Immature natural killer cell (primary cell): ENCODE measurements at places on chromosomes 1 and 21. TPM values are rescaled to one million over a fixed set of nuclear protein-coding genes. Genes with fewer than 3 reads are reported as not detected.

PLEKHM2 gene
- polyA plus RNA-seq = 1.7 TPM

CELA2A gene
- not detected for polyA plus RNA-seq

MRPL55 gene
- polyA plus RNA-seq = 125 TPM

C1QC gene
- polyA plus RNA-seq = not detected

FOXO6 gene
- polyA plus RNA-seq = not detected

LRRC3 gene
- not detected for polyA plus RNA-seq

PRAMEF17 gene
- polyA plus RNA-seq = not detected

KIF14 gene
- polyA plus RNA-seq = not detected

DNA sequence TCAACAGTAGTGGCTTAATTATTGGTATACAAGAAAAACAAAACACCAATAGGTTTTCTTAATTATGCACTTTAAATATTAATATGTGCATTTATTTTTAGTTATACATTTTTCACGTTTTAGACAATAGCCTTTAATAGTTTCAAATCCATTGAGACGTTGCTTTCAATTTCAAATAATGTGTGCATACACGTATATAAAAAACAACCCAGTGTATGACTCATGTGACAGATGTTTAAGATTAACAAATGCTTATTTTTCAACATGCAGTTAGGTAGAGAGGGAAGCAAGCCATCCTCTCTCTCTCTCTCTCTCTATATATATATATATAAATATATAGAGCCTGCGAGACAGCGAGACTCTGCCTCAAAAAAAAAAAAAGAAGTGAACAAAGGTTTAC is 24.3 kb downstream of the EYA3 start:
- H3K36me3 ChIP-seq = no peaks in the 10 kb centered on the region
- H3K27me3 ChIP-seq = no peaks in the 10 kb centered on the region
- H3K4me1 ChIP-seq = peaks cover 41% of the 10 kb centered on the region

DNA sequence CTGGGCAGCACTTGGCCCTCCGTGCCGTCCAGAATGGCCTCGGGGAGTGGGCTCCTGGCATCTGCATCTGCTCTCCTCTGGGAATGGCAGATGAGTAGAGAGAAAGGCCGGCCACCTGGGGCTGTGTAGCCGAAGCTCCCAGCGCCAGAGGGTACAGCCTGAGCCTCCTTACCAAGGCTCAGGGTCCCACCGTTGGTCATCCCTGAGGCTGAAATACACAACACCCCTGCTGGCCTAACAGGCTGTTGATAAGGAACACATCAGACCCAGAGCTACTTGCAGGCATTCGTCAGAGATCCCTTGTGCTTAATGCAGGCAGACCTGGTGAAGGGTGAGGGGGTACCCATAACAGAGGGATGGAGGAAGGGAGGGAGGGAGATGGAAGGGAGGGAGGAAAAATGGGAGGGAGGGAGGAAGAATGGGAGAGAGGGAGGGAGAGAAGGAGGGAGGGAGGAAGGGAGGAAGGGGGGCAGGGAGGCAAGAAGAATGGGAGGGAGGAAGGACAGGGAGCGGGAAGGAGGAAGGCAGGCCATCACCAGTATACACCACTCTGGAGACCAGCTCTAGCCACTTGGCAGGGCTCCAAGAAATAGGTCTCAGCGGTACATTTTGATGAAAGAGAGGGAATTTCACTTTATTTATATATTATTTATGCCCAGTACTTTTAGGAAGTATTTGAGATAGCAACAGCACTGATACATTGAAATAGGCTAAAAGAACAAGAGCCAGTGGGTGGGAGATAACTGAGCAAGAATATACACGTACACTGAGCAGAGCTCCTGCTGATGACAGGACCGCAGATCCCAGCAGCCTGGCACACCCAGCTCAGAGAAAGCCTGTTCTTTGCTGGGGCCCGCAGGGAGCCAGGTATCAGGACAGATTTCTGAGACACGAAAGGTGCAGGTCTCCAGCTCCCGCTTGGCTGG is 315.0 kb upstream of the VAMP3 start:
- no peaks in the 10 kb centered on the region for H3K4me1 ChIP-seq
- peaks cover 8% of the 10 kb centered on the region for H3K27me3 ChIP-seq
- DNase-seq = no peak
- no peaks in the 10 kb centered on the region for H3K36me3 ChIP-seq
- H3K4me3 ChIP-seq = no peak overlapping the region

- H3K4me3 ChIP-seq = no peak overlapping the region
- no peaks in the 10 kb centered on the region for H3K4me1 ChIP-seq
These were observed 112.0 kb downstream of the LRRC40 start for GRCh38 chr1:70093250-70093975.

DNA sequence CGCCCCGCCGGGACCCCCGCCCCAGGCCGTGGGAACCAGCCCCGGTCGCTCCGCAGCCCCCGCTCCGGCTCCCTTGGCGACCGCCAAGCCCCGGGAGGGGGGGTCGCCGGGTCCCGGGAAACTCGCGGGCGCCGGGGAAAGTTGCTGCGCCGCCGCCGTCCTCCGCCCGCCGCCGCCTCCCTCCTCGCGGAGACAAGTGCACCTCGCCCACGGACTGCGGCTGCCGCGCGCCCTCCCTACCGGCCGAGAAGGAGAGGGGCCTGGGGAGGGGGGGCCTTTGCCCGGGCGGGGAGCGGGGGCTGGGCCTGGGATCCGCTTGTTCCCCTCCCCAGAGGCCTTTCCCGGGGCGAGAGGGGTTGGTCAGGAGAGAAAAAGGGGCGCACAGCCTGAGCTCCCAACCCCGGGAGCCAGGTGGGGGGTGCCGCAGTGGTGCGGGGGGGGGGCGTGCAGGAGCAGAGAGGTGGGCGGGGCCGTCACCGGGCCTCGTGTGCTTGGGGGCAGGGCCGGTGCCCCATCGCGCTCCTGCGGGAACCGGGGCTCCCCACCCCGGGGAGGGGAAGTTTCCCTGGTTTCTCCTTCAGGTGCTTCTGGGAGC is 592 bp downstream of the AGRN start:
- DNase-seq = no peak
- H3K4me1 ChIP-seq = peaks cover 11% of the 10 kb centered on the region
- no peaks in the 10 kb centered on the region for H3K36me3 ChIP-seq
- no peak overlapping the region for H3K4me3 ChIP-seq
- H3K27ac ChIP-seq = no peak overlapping the region

DNA sequence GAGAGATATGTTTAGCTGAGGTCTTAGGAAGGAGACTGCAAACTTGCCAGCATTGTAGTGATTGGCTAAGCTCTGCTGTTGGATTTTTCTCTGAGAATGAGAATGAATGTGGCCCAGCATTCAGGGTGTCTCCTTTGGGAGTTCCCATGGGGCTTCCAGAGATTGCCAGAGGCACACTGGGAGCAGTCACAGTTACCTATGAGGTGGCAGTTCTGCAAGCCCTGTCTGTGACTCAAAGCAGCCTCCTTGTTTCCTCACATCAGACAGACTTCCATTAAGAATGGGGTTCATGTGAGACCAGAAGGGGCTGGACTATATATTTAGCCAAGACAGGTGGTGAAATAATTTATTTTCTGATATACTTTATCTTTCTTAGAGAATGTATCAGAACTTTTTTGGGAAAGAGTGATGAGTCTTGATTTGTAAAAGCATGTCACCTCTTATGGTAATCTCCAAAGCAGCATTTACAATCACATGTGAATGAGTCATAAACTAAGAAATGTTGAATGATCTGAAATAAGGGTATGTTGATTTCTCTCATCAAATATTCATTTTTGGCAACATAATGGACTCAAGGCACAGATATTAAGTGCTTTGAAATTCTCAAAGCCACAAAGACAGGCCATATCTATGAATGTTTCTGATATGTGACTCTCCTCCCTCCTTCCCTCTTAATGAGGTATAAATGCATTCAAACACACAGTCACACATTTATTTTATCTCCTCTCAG is 9.5 kb upstream of the SLC19A2 start:
- H3K4me1 ChIP-seq = no peaks in the 10 kb centered on the region
- no peak overlapping the region for H3K27ac ChIP-seq
- no peak overlapping the region for H3K4me3 ChIP-seq
- H3K27me3 ChIP-seq = no peaks in the 10 kb centered on the region
- H3K36me3 ChIP-seq = no peaks in the 10 kb centered on the region
- no peak for DNase-seq

GRCh38 chr1:13860031-13860430 is 160.0 kb downstream of the PRDM2 start:
- peaks cover 7% of the 10 kb centered on the region for H3K36me3 ChIP-seq
- no peak overlapping the region for H3K4me3 ChIP-seq
- no peak overlapping the region for H3K27ac ChIP-seq
- H3K4me1 ChIP-seq = no peaks in the 10 kb centered on the region

DNA sequence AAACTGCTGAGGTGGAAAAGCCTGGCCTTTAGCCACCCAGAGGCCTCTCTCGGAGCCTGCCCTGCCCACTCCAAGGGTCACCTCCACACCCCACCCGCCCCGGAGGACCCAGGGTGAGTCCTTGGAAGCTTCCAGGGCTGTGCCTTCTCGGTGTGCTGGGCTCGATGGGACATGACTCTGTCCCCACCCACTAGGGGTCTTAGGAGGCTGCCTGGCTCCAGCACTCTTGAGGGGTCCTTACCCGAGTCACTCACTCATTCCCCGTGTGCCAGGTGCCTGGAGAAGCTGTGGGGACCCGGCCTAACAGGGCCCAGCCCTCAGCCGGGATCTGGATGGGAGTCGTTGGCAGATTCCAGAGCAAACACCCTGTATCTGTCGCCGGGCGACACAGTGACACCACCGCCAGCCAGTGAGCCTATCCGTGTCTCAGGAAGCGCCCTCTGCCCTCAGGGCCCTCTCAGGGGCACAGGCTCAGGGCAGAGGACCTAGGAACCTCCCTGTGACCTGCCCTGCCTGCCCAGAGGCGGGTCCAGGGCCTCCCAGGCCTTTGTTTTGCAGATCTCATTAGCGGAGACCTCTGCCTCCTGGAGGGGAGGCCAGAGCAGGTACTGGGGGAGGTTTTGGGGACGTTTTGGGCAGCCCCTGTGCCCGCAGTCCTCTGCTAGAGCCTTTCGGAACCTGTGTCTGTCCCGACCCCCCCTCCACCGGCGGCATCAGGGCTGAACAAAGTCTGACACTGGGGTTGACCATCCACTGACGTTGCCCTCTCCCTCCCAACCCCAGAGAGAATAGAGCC is 3.1 kb upstream of the PRKCZ start:
- no peak for DNase-seq
- H3K4me1 ChIP-seq = peaks cover 29% of the 10 kb centered on the region
- no peak overlapping the region for H3K4me3 ChIP-seq
- no peak overlapping the region for H3K27ac ChIP-seq

DNA sequence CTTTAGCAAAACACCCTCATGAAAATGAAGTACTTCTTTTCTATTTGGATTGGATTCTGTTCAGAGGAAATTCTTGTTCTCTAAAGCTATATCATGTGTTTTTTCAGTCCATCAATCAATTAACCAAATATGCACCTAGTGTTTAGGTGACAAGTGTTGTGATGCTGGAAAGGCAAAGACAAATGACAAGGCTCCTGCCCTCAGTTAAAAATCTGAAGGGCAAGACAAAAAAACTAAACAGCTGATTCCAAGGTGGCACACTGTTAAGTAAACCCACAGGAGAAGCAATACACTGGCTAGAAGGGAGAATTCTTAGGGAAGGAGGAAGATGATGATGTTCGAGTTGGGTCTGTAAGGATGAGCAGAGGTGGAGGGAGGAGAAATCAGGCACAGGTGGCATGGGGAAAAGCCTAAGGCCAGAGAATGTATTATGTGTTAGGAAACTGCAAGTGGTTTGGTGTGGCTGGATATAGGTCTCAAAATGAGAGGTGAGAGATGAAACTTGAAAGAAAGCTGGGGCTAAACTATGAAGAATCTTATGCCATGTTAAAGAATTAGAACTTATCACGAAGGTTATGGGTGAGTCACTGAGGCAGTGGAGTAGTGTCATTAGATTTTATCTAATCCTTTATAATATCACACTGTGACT is 51.8 kb upstream of the GFI1 start:
- peak; percentile 21 for DNase-seq

DNA sequence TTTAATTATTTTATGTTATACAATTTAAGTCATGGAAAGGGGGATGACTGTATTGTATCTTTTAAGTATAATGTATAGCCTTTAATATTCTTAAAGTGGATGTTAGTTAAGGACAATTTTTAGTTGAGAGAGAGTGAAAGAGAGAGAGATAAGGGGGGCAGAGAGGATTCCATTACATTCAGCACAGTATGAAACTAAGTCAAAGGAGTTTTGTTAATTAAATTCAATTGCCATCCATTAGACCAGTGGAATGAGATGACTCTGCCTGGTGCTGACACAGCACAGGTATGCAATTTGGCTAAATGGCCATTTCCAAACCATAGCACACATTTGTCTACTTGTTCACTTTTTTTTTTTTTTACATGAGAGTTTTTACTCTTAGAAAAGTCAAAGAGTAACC is 27.5 kb downstream of the NFIA start:
- no peaks in the 10 kb centered on the region for H3K4me1 ChIP-seq
- DNase-seq = no peak
- H3K27me3 ChIP-seq = no peaks in the 10 kb centered on the region
- H3K36me3 ChIP-seq = no peaks in the 10 kb centered on the region
- no peak overlapping the region for H3K27ac ChIP-seq
- no peak overlapping the region for H3K4me3 ChIP-seq

- no peak overlapping the region for H3K27ac ChIP-seq
- H3K27me3 ChIP-seq = no peaks in the 10 kb centered on the region
- H3K4me1 ChIP-seq = no peaks in the 10 kb centered on the region
- no peaks in the 10 kb centered on the region for H3K36me3 ChIP-seq
These were observed 26.0 kb downstream of the ADGRL4 start for GRCh38 chr1:78980511-78980910.

DNA sequence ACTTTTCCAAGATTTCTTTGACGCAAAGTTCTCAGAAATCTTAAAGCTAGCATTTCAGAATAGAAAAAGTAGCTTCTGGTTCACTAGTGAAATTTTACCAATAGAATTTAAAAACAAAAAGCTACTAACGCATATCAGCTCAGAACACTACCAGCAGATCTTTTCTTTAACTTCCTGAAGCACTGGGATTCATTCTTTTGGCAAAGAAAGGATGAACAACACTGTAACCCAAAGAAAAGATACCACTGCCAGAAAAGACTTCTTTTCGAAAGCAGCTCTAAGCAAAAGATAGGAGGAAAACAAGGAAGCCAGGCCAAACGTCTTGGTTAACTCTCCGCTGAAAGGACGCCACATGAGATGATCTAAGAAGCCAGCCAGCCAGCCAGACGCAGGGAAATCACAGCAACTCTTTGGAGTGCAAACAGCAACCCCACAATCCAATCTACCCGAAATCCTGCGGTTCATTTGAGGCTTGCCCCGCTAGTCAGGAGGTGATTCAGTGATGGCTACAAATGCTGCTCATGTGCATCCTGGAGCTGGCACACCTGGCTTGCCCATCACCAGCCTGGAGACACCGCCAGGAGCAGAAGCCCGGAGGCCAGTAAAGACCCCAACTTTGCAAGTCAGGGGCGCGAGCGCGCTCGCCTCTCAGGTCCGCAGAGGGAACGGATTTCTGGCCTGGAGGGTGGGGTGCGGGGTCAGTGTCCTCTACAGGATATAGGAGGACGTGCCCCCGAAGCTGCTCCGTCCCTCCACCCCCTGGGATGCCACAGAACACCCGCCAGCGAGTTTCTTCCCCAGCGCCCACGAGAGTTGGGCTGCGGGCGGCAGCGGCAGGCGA is 812 bp downstream of the NBPF1 start:
- no peaks in the 10 kb centered on the region for H3K4me1 ChIP-seq
- DNase-seq = peak; percentile 21
- no peak overlapping the region for H3K27ac ChIP-seq
- no peaks in the 10 kb centered on the region for H3K36me3 ChIP-seq
- H3K27me3 ChIP-seq = no peaks in the 10 kb centered on the region
